Activated T-cell treated with anti-CD3 and anti-CD28 coated beads, Interleukin-2, amount 50 U/mL, for 48 hours (primary cell): ENCODE measurements at places on chromosomes 7 and 10.

GRCh38 chr10:101560298-101561067 lies 27.6 kb downstream of the POLL start:
- no peak for DNase-seq

DNA sequence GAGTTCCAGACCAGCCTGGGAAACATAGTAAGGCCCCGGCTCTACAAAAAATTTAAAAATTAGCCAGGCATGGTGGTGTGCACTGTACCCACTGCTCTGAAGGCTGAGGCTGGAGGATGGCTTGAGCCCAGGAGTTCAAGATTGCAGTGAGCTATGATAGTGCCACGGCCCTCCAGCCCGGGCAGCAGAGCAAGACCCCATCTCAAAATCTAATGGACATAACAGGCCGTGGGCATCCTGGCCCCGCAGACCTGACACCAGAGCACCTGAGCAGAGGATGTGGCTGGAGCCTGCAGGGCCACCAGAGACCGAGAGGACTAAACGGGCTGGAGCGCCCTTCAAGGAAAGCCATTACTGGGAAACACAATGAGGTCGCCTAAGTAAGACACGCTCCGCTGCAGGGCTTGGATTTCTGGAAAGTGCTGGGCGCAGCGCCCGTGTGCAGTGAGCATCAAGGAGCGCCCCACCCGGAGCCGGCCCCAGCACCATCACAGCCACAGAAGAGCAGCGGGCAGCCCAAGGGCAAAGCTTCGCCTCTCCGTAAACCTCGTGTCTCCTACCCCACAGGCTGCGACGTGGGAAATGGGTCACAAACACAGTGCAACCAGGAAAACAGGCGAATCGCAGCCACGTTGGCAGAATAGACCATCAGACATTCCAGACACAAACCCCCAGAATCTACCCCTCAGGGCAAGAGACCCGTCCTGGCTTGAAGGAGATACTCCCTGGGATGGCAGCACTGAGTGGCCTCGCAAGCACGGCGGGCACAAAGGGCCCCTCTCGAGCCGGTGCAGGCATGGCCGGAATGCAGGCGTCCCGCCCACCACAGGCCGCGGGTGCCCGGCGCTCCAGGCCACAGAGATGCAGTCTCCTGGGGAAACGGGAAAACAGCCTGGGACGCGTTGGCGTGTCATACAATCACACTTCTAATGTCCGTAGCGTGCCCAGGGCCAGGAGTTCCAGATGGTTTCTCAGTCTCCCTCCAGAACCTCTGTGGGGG lies 4.9 kb downstream of the RADIL start:
- DNase-seq, result no peak

- DNase-seq, result no peak
These were observed 1.2 kb downstream of the PLEKHA1 start for GRCh38 chr10:122375679-122376160.

DNA sequence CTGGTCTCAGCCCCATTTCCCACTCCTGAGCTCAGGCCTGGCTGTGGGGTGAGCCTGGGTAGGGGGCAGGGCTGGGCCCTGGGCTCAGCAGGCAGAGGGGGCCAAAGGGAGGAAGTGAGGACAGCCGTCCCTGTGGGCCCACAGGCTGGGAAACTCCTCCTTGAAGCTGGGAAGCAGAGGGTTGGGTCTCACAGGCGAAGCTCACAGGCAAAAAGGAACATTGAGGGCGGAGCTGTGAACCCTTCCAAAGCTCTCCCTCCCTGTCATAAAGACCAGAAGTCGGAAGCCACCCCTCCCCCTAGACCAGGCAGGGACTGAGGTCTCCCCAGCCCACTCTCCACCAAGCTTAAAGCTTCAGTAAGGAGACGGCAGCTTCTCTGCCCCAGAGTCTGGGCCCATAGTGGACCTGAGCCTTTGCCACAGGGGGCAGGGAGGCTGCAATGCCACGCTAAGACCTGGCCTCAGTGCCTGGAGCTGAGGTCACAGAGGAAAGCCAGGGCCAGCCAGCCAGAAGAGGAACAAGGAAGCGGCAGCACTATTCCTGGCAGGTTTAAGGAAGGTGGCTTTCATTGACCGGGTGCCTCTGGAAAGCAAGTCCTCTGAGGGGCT lies 1.0 kb upstream of the KCP start:
- no peak for DNase-seq

DNA sequence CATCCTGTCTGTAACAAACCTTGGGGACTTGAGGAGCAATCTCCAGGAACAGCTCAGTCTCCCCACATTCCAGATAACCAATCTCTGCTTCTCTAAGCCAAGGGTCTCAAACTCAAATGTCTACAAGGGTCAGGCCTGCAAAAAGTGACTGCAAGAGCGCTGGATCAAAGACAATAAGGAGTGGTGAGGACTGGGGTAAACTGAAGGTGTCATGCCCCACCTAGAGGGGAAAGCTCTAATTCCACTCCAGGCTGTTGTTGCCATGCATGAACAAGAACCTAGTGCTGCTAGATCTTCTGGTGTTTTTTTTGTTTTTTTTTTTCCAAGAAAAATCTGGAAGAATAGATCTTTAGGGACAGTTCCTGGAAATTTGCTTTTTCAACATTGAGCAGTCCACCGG lies 117.9 kb upstream of the MACROH2A2 start:
- no peak for DNase-seq

DNA sequence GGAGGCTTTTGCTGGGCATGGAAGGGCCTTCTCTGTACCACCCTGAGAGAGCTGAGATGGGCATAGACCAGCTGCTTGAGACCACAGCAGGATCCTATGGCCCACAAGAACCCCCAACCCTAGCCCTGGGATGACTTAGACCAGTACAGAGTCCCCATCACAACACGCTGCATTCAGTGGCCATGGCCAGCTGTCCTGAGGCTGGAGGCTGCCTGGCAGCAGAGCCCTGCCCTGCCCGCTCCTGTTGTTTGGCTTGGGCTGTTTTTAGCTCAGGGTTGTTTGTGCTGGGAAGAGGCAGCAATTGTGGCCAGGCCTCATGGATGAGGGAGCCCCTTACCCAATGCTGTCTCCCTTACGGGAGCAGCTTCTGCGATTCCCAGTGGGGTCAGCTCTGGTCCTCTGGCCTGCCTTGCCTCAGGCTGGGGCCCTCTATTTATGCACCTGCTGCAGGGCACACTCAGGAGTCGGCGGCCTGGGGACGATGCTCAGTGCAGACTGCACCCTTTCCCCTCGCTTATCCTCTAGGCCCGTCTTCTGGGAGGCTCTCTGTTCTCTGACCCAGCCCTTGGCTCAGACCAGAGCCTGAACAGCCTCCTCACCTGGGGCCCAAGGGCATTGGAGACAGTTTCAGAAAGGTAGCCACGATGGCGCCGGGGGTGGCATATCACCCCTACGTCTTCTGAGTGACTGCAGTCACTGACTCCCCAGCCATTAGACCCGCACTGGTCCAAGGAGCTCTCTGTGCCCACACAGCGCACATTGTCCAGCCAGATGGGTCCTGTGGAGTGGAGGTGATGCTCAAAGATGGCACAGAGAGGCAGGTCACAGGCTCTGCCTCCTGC lies 6.3 kb downstream of the LOXL4 start:
- DNase-seq, result no peak

- DNase-seq, result peak; percentile 79
These were observed 15.3 kb upstream of the TRA2A start for GRCh38 chr7:23546897-23547572.

DNA sequence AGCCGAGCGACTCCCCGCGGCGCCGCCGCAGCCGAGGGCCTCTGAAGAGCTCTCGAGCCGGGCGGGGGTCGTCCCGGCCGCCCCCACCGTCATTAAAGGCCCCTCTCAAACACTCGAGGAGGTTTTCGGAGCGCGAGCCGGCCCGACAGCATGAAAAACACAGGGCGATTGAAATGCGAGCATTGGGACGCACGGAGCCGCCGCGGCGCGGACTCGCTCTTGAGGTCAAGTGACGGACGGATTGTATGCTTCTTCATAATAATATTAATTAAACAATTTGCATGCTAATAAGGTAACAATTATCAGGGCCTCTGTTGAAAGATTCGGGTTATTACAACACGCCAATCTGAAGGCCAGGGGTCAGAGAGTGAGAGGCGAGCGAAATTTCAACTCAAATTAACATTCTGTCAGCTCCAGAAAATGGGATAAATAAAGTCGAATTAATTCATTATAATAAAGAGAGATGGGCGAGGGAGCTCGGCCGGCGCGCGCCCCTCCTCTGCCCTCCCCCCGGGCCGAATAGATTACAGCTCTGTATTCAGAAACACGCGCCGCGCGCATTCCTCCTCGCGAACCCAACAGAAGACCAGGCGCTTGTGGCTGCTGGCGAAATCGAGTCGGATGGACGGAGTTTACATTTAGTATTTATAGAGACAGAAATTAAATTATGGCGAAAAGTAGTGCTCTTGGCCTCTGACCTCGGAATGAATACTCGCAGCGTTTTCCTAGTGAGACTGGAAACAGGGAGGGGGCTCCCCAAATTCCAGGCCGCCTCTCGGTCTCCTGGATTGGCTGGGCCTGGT lies 2.1 kb upstream of the UNCX start:
- DNase-seq, result no peak

- DNase-seq, result no peak
These were observed 72.4 kb downstream of the DENND2A start for GRCh38 chr7:140568021-140568813.

GRCh38 chr7:142862351-142862750 lies 7.5 kb downstream of the EPHB6 start:
- no peak for DNase-seq

DNA sequence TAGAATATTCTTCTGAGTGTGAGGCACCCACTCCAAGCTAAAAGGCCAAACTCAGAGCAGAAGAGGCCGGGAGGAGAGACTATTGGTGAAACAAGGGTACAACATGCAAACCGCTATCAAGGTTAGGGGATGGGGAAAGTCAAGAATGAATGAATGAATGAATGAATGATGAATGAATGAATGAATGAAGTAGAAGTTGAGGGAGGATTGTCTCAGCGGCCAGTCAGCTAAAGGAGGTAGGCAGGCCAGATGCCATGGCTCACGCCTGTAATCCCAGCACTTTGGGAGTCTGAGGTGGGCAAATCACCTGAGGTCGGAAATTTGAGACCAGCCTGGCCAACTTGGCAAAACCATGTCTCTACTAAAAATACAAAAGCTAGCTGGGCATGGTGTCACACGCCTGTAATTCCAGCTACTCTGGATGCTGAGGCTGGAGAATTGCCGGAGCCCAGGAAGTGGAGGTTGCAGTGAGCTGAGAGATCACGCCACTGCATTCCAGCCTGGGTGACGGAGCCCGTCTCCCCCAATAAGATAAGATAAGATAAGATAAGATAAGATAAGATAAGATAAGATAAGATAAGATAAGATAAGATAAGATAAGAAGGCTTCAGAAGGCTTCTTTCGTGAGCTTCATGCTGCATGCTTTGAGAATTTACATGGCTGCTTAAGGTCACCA lies 250.8 kb downstream of the CCDC3 start:
- DNase-seq, result no peak

DNA sequence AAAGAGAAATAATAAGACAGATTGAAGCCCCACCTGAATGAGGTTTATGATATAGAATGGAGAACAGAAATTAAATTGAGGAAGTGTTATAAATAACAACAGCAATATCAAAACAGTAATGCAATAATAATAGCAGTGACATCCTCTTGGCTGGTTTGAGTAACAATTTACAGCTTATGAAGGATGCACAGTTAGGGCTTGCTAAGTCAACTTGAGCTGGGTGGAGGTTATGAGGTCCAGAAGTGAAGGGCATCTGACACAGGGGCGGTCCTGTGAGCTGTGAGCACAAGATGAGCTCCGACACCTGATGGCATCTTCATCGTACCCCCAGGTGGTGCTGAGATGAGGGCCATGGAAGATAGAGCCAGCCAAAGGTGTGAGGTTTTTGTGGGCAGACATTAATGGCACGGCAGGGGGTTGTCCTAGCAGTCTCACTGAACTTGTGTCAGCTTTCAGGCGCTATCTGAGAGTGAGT lies 30.5 kb downstream of the ARHGAP22 start:
- no peak for DNase-seq

DNA sequence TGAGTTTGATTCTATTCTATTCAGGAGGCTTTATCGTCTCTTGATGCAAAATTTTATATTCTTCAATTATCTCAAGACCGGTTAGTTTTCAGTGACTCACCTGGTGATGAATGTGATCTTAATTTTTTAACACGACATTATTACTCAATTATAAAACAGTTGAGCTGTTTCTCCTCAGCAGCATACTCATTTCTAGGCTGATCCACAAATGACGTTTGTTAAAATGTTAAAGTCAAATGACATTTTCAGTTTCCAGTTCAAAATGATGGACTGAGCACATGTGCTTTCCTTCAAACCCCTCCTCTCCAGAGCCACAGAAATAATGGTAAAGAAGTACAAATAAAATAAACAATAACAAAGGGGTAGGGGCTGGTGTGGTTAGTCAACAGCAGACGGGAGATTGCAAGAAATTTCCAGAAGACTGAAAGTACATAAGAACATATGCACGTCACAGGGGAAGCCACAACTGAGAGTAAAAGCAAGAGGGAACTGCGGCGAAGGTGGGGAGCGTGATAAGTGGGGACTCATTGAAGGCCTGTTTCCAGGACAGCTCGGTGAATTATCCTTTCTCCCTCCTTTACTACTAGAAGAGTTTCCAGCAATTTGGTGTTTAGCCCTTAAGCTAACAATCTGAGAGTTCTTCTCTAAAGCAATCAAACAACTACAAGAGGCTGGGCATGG lies 10.9 kb downstream of the MACROH2A2 start:
- DNase-seq, result peak; percentile 24

DNA sequence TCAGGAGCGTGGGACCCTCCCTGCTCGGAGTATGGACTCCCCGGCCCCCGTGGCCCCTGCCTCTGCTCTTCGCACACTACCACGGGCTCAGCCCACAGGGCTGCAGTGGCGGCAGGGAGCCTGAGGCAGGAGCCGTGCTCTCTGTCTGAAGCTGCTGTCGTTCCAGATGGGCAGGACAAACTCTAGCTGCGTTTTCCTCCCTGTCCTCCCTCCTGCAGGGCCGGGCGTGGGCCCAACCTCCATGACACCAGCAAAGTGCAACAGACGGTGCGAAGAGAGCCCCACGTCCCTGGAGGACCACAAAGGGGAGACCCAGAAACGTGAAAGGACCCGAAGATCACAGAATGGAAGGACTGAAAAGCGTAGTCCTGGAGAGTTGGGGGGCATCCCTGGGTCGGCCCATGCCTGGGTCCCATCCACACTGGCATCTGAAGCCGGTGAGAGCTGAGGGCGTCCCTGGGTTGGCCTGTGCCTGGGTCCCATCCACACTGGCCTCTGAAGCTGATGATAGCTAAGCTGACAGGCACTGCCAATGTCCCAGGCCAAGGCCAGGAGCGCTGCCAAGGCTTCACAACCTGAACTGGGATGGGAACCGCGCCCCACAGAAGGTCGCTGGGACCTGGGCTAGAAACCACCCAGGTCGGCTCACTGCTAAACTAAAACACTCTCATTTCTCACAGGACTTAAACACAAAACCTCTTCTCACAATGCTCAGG lies 267.0 kb downstream of the MAD1L1 start:
- DNase-seq, result no peak
